ENCODE measurements at places on chromosomes 11 and 22.

GRCh38 chr11:123391646-123392348, 38.3 kb upstream of the GRAMD1B start:
- no peak overlapping the region for H3K27ac ChIP-seq
- DNase-seq, result no peak
- H3K4me3 ChIP-seq, result no peak overlapping the region
- no peaks in the 10 kb centered on the region for H3K27me3 ChIP-seq

DNA sequence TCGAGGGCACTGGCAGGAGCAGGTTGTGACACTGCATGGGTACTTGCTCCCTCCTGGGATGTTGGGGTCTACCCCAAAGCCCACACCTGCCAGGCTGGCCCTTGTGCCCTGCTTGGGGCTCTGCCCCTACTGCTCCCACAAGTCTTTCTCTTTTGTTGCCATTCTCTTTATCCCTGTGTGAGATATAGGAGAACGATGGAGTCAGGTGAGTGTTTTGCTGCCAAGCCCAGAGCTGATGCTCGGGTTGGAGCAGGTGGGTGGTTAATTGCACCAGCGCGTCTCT, 292.6 kb downstream of the TBC1D22A start:
- no peaks in the 10 kb centered on the region for H3K36me3 ChIP-seq
- no peak overlapping the region for H3K27ac ChIP-seq
- no peak overlapping the region for H3K4me3 ChIP-seq
- no peaks in the 10 kb centered on the region for H3K27me3 ChIP-seq
- DNase-seq, result no peak

DNA sequence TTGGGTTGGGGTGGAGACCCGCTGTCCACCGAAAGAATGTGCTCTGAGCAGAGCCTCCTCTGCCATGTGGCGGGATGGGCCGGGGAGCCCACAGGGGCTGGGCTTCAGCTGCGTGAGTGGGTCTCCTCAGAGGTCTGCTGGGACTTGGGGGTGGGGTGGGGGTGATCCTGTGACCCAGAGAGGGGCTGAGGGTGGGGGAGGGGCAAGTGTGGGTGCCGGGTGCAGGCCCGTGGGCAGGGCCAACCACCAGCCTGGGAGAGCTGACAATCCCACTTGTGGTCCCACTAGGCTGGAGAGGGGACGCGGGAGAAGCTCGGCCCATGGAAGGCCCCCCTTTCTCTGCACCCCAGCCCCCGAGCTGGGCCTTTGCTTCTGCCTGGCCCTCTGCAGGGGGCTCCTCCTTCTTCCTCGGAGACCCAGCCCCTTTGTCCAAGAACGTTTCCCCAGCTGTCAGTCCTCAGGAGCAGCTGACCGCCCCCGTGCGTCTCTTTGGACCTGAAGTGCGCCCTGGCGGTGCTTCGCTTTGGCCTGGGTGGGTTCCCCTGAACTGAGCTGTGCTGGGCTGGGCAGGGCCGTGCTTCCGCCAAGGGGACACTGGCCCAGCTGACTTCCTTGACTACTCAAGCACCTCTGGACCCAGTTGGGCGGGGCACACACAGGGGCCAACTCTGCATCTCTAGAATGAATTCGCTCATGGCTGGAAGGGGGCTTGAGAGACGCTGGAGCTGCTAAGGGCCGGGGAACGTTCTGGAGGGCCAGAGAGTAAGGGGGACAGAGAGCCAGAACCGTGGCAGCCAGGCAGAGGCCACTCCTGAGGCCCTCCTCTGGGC, 30.2 kb downstream of the OSBPL5 start:
- no peaks in the 10 kb centered on the region for H3K36me3 ChIP-seq
- no peaks in the 10 kb centered on the region for H3K27me3 ChIP-seq
- H3K4me3 ChIP-seq, result no peak overlapping the region

DNA sequence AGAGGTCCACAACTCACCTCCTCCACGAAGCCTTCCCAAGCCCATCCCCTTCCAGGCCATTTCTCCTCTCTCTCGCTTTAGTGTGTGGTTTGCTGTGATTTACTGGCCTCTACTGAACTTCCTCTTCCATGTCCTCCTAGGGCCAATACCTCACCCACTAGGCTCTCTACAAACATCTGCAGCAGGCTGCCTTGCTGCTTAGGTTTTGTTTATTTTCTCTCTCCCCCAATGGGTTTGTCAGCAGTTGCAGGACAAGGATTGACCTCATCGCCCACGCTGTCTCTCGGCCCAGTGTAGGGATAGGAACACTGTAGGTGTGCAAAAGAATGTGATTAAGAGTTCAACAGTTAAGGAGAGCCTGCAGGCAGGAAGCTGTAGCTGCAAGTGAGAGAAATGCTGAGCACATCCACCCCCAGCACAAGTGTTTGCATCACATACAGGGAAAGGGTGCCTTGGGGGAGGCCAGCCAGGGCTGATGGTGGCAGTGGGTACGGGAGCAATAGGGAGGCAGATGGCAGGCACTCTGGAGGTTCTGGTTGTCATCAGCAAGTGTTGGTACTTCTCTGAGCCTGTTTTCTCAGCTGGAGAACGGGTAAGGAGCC, 1.4 kb downstream of the PC start:
- peaks cover 39% of the 10 kb centered on the region for H3K4me1 ChIP-seq
- no peaks in the 10 kb centered on the region for H3K36me3 ChIP-seq
- no peaks in the 10 kb centered on the region for H3K27me3 ChIP-seq
- peak overlapping the region; percentile 68 for H3K27ac ChIP-seq

- no peak overlapping the region for H3K4me3 ChIP-seq
- no peaks in the 10 kb centered on the region for H3K36me3 ChIP-seq
- H3K27ac ChIP-seq, result no peak overlapping the region
- no peaks in the 10 kb centered on the region for H3K27me3 ChIP-seq
Measured at GRCh38 chr11:112159098-112160065, 4.5 kb downstream of the IL18 start.

GRCh38 chr11:45988921-45989320, 66.5 kb downstream of the LARGE2 start:
- H3K36me3 ChIP-seq, result no peaks in the 10 kb centered on the region
- peaks cover 31% of the 10 kb centered on the region for H3K4me1 ChIP-seq
- H3K4me3 ChIP-seq, result no peak overlapping the region
- DNase-seq, result no peak
- H3K27ac ChIP-seq, result no peak overlapping the region

Data from A673 (cell line).